ENCODE measurements at places on chromosomes 2 and 18.

DNA sequence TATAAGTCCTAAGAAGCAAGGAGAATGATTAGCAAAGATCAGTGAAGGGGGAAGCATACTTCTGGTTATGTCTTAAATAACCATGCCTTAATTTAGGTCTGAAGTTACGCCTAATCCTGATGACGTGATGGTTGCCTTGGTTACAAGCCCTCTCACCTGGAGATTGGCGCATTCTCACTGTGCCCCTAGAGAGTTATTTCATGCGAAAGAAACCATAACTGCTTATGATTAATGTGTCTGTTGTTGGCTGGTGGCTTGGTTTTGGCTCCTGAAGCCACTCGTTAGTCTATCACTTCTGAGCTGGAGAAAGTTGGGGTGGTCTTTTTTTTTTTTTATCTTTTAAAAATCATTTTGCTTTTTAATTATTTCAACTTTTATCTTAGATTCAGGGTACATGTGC is 47.0 kb downstream of the TNFRSF11A start:
- DNase-seq = no peak

GRCh38 chr2:10377052-10377746 is 70.9 kb downstream of the ODC1 start:
- DNase-seq = no peak

GRCh38 chr2:241547781-241548450 is 10.6 kb upstream of the BOK start:
- DNase-seq = no peak

DNA sequence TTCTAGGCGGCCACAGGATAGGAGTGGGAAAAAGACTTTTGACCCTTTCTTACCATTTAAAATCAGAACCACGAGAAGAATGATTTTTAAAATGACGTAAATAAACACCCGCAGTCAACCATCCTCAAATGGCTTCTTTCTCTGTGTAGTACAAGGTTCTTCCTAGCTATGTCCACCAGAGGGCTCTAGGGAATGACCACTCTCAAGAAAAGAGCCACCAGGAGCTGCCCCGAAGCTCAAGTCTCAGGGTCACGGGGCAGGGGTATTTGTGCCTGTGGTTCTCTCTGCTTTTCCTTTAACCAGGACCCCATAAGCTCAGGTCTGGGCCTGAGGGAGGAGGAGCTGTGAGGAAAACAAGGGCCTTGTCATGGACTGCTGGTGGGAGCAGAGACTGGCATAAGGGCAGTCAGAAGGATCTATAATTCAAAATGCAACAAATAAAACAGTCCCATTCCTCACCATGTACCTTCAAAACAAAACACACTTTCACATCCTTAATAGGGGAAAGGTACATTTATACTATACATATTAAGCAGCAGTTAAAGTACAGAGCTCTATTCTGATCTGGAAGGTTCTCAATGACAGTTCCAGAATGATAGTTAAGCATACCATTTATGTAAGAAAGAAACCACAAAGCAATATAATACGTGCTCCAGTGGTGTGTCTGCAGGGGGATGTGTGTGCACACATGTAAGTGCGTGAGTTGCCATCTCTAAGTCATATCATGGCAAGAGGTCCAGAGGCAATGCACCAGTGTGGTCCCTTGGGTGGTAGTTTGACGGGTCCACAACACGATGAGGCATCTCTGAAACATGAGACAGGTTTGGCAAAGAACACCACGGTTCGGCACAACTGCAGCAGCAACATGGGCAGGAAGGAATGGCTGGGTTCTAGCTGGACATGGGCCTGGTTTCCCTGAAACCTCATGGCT is 18.6 kb downstream of the LYPD1 start:
- DNase-seq = no peak

GRCh38 chr2:190530248-190530900 is 4.1 kb downstream of the NEMP2 start:
- DNase-seq = no peak

DNA sequence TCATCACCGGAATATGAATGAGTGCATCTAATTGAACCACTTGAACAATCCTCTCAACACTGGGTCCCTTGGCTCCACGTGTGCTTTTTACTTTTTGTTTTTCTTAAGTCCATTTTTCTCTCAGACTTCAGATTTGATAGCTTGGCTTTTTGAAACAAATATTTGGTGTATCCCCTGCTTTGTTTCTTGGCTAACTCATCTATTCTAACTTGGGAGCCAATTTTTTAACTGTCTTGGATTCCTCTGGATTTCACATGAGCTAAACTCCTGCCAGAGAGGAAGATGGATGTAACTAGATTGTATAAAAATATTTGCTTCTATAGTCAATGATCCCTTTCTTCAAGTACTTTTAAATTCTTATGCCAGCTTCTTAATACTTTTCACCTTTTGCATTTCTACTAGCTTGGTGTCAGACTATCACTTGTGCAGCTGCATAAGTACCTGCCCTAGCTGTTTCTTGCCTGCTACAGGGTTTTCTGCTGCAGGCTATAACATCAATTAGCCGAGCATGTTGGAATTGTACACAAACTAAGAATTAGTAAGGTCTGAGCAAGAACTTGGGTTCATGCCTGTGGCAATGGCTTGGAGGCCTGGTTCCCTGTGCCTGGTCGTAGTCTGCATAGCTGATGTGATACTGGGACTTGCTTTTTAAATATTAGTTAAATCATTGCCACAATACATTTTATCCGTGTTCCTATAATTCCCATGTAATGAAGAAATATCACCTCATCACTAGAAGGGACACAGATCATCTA is 281.5 kb downstream of the EN1 start:
- no peak for DNase-seq

DNA sequence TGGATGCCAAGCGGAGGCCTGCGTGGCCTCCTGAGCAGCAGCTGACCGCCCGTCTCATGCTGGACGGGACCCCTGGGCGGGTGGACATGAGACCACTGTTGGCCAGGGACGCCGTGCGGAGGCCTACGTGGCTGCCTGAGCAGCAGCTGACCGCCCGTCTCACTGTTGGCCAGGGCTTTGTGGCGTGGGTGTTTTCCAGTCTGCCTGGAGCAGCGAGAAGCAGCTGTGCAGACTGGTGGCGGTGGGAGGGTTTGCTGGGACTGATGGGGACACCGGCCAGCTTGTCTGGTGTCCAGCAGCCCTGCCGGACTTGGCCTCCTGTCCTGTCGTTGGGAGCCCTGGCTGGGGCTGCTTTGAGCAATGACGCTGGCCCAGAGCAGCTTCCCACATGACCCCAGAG is 5.8 kb upstream of the D2HGDH start:
- DNase-seq = peak; percentile 86

GRCh38 chr2:77839102-77839501 is 316.9 kb upstream of the LRRTM4 start:
- DNase-seq = no peak

DNA sequence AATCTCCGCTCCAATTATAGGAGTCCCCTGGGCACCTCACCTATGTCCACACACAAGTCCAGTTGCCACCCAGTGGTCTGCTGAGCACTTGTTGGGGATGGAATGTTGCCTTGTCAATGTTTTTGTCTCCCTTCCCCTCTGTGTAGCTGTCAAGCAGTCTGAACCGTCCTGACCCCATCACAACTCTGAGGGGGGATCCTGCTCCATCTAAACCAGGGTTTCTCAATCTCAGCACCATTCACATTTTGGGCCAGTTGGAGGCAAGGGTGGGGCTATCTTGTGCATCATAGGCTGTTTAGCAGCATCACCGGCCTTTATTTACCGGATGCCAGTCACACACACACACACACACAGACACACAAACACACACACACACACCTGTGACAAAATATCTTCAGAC is 53.0 kb downstream of the CYP26B1 start:
- DNase-seq = no peak

DNA sequence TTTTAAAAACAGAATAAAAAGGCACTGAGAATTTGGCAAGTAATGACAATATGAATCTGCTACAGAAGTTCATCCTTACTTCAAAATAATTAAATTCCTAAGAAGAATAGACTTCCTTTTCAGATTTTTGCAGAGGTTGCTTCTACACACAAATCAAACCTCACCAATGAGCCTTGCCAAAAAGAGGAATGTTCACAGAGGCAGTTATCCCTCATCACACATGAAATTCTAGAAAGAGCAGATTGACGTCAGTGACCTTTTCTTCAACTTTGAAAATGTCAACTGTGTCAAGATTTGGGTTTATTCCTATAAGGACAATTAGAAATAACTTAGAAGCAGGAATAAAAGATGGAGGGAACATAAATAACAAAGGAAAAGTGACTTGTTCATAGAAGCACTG is 64.6 kb downstream of the MBD2 start:
- no peak for DNase-seq

DNA sequence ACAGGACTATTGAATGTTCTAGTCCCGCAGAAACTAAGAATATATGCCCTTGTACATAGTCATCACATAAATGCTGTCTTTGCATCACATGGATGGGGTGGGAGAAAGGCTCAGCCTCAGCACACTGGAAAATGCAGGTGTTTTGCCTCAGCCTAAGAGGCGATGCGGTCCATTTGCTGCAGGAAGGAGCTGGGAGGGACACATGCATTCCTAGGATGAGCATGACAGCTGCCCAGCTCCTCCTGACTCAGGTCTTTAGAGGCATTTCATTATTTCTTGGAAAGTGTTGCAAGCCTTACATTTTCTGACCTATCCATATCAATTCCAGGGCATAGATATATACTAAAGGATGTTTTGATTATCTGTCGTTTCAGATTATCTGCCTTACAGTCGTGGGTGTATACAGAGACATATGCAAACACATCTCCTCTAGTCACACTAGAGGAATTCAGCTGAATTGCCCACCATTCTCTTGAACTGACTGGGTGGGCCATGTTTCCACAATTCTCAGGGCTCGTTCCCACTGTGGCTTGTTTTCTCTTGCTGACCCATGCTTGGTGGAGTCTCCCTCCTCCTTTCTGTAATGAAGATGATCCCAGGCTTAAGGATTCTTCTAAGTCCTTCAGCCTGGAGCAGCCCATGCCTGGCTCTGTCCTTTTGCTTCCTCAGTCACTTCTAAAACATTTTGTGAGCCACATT is 156.9 kb downstream of the SETBP1 start:
- no peak for DNase-seq

DNA sequence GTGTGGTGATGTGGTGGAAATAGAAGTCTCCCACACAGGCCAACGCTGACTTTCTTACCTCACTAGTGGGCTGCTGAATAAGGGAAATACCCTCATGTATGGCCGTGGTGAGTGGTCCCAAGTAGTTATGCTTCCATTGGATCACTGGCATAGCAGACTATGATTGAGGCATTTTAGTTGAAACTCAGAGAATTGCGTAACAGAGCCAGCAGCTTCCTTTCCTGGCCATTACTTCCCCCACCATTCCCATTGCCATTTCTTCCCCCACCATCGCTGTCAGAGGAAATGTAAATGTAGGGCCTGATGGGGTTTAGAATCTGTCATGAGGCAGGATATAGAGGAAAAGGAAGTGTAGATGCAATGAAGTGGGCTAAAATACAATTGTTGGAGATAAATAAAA is 209.5 kb downstream of the KCNH7 start:
- DNase-seq = no peak

Data from Ammon's horn (tissue), 1 donor.